ENCODE measurements at places on chromosomes 5 and 9. TPM values are rescaled to one million over a fixed set of nuclear protein-coding genes. Genes with fewer than 3 reads are reported as not detected.
A peak's percentile ranks its signal among the peaks of the same experiment; 100 is the strongest.

Gene CETN3
- polyA plus RNA-seq = 6.5 TPM

Gene CCIN
- 0.73 TPM for polyA plus RNA-seq

Gene DBH
- polyA plus RNA-seq = not detected

Gene SLCO4C1
- polyA plus RNA-seq = not detected

Gene TRMO
- polyA plus RNA-seq = 10.2 TPM

Gene TMEM252
- polyA plus RNA-seq = not detected

Gene NOXA1
- polyA plus RNA-seq = 0.16 TPM

Gene TLX3
- not detected for polyA plus RNA-seq

Gene PRRC1
- polyA plus RNA-seq = 63.1 TPM

- no peak for DNase-seq
Observed at GRCh38 chr9:120265791-120266190, 314.2 kb downstream of the CDK5RAP2 start.

GRCh38 chr9:127393645-127394044 is 3.3 kb upstream of the SLC2A8 start:
- peak; percentile 32 for DNase-seq

- no peak for DNase-seq
Observed at GRCh38 chr5:107301999-107302398, 368.7 kb downstream of the EFNA5 start.

DNA sequence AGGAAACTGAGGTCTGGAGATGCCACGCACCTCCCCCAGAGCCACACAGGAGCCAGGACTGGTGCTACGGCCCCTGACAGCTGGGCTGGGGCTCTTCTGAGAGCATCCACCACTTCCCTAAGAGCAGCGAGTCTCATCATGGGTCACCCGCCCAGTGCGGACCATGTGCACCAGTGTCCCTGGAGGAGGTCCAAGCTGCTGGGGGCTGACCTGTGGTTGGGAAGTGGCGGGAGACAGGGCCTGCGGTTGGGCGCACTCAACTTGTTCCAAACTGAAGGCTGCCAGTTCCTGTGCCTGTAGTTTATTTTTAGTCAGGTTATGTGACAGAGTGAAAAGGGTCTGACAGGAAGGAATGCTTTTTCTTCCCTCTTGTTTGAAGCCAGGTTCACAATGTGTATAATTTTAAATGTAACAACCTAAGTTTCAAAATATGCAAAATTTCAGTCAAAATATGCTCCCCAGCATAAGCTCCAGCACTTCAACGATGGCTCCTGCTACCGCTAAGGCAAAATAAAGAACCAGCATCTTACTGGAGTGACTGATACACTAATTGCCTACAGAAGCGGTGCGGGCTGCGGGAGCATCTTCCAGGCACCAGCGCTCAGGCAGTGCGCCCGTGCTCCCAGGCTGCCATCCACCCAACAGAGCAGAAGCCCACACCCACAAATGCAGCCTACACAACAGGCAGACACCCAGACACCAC is 14.8 kb downstream of the BARHL1 start:
- DNase-seq = no peak

DNA sequence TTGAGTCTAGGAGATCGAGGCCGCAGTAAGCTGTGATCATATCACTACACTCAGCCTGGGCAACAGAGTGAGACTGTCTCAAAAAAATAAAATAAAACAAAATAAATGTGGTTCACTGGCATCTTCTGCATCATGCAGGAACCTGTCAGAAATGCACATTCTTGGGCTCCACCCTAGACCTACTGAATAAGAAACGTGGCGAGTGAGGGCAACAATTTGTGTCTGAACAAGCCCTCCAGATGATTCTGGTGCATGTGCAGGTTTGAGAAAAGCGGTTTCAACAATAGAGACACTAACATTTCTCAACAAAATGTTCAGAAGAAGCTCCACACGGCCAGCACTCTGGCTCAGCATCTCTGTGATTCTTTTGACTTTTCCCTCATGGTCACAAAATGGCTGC is 42.8 kb upstream of the CPEB4 start:
- DNase-seq = no peak

DNA sequence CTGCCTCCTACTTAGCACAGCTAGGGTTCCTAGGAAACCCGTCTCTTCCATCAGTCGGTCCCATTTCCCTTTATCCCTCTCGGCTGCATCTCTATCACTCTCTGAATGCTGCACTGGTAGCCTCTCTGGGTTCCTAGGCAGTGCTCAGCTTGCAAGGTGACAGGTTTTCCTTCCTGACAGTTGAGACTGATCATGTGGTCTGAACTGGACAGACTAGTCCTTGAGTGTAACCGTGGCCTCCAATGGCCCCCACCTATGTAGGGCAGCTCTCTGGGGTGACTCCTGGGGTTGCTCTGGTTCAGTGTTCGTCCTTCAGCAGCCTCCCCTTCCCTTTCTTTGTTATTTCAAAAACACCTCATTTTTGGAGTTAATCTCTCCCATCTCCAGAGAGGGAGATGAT is 3.8 kb downstream of the TMEM8B start:
- DNase-seq = no peak

- DNase-seq = no peak
Observed at GRCh38 chr9:121640491-121641223, 10.8 kb upstream of the DAB2IP start.

GRCh38 chr5:145027286-145027685 is 807.9 kb downstream of the PRELID2 start:
- no peak for DNase-seq

DNA sequence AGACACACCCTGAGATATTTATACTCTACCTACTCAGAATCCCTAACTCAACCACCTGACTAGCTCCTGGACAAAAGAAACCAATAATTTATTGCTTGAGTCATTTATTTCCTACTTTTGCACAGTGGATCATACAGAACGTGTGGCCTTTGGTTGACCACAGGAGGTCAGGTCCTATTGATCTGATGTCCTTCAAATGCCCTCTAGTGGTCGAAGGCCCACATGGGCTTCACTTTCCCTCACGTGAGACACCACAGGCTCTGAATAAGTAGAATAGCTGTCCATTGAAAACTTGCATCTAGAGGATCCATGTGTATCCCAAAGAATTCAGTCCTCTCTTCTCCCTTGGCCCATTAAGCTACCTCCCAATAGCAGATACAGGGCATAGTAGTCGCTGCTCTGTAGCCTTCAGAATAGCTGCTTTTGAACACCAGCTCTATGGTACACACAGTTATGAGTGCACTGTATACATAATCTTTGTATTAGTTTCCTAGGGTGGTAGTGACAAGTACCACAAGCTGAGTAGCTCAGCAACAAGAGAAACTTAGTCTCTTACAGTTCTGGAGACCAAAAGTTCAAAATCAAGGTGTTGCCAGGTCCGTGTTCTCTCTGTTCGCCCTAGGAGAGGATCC is 177.6 kb upstream of the SMARCA2 start:
- DNase-seq = peak; percentile 1

DNA sequence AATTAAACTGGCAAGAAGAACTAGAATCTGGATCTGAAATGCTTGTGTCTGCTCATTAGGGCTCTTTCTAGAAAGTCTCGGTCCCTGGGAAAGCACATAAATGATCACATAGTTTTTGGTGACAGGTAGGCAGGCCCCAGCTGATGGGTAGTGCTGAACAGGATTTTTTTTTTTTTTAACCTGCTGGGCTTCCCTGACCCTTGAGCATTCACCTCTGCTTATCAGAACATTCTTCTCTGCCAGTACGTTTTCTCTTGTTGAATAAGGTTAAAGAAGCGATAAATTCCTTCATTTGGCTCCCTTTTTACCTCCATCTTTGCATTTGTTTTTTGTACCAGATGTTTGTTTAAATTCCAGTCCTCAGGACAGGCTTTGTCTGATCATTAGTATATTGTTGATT is 8.8 kb downstream of the KDM4C start:
- DNase-seq = no peak

DNA sequence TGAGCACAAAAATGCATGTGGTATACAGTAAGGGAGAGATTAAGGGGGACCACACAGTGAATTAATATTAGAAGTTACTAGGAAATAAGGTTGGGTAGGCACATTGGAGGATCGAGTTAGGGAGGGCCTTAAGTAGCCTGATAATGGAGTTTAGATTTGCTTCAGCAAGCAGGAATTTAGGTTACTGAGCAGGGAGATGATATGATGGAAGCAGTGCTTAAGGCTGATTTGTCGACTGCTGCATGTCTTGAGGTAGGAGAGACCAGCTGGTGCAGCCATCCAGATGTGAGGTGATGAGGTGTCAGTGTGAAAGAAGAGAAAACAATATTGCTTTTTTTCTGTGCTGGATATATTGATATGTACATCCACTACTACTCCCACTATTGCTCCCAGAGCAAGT is 55.2 kb upstream of the ACTBL2 start:
- DNase-seq = no peak

GRCh38 chr9:110767559-110768063 is 99.0 kb downstream of the MUSK start:
- DNase-seq = peak; percentile 51

DNA sequence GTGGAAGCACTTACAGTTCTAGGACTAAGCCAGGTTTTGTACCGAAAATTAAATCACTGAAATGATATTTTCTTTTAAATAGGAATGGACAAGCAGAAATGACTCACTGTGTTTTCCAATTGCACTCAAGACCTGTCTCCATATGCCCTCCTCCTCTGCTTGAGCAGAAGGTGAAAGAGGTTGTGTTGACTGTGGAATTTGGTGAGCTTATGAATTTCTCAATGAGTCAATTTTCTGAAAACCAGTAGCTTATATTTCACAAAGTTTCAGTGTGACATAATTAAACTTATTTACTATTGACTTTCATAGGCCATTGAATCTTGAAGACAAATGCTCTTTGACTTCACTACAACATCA is 249.9 kb downstream of the NPR3 start:
- DNase-seq = peak; percentile 31

DNA sequence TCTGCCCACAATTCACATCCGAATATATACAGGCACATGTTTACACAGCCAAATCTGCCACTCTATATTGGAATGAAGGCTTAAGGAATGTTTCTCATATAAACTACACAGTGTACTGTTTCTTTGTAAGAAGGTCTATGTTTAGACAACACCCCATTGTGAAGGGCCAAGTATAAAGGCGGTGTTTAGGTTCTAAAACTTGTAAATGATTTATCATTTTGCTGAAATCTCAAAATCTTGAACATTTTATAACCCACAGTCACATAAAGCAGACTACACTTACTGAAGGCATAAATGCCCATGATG is 94.0 kb downstream of the ZNF608 start:
- no peak for DNase-seq

GRCh38 chr9:123157221-123157620 is 111.2 kb downstream of the STRBP start:
- DNase-seq = peak; percentile 50

DNA sequence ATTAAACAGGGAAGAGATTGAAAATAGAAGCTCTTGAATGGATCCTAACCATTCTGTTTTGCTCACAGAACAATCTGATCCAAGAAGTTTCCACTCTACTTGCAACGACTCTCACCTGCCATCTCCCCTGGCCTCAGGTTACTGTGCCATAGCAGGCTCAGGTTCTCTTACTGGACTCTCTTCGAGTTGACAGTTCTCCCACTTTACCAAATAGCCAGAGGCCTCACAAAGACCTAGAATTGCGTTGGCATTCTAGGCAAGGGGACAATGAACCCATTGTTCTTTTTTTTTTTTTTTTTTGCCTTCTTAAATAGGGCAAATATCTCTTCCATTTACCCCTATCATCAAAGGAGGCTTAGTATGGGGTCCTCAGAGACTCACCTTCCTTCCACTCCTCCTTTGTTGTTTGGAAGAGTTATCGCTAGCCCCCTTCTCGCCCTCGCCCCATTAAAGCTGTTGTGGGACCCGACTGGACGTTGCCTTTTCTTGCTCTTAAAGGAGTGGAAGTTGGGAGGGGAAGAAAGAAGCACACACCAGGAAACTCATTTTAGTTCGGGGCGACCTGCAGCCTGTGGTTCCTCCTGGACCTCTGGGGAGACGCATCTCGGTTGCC is 688 bp upstream of the PLPPR1 start:
- DNase-seq = no peak

GRCh38 chr9:36423206-36423605 is 23.1 kb upstream of the RNF38 start:
- DNase-seq = no peak

Data from IMR-90 (cell line).